Stimulated activated CD4-positive, alpha-beta T cell treated with anti-CD3 and anti-CD28 coated beads, Interleukin-4, amount 100 ng/mL, for 24 hours (primary cell): ENCODE measurements at places on chromosomes 7 and 10.
A peak's percentile ranks its signal among the peaks of the same experiment; 100 is the strongest.

DNA sequence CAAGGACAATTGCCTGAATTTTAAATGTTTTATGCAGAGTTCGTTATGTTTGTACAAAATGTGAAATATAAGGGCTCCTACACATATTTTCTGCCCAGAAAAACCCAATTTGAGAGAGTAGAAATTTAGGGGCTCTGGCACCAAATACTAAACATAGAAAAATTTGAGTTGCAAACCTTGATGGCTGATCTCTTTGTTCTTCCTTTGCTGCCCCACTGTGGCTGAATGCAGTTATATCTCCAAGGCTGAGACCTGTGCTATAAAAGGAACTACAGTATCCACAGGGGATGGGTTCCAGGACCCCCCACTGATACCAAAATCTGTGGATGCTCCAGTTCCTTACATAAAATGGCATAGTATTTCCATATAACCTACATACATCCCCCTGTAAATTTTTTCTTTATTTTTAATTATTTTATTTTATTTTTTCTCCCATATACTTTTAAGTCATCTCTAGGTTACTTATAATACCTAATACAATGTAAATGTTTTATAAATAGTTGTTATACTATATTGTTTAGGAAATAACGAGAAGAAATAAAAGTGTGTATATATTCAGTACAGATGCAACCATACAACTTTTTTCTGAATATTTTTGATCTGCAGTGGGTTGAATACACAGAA, 22.5 kb downstream of the CFAP43 start:
- peak; percentile 48 for DNase-seq

GRCh38 chr7:76259124-76260093, 43.1 kb upstream of the HSPB1 start:
- DNase-seq: no peak

DNA sequence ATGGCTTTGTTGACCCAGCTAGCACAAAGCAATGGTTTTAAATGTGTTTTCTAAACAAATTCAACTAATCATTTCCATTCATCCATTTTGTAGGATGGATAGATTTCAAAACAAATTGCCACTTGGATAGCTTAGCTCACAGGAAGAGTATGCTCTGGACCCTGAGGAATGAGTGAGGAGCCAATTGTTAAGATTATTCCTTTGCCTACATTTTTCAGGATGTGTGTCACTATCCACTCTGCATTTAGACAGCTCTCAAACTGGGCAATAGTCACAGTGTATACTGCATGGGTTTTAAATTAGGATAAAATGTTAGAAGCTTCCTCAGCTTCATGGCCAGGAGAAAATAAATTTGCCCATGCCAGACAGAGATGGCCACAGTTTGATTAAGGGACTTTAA, 605.6 kb upstream of the TEX47 start:
- DNase-seq: no peak

- no peak for DNase-seq
Measured at GRCh38 chr10:102652170-102652916, 8.1 kb downstream of the TRIM8 start.

DNA sequence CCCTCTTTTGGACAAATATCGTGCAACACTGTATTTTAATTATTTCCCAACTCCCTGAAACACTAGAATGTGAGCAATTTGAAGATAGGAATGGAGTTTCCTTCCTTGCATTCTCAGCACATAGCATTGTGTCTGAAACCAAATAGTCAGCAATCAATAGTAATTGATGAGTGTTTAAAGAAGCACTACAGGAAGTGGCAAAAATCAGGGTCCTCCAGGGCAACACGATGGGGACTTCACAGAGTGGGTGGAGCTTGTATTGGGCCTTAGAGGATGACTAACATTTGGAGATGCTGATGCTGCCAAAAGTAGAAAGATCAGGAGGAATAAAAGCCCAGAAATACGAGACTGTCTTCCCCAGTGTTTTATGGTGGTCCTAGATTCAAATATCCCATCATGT, 94.9 kb downstream of the NPSR1 start:
- DNase-seq: no peak

DNA sequence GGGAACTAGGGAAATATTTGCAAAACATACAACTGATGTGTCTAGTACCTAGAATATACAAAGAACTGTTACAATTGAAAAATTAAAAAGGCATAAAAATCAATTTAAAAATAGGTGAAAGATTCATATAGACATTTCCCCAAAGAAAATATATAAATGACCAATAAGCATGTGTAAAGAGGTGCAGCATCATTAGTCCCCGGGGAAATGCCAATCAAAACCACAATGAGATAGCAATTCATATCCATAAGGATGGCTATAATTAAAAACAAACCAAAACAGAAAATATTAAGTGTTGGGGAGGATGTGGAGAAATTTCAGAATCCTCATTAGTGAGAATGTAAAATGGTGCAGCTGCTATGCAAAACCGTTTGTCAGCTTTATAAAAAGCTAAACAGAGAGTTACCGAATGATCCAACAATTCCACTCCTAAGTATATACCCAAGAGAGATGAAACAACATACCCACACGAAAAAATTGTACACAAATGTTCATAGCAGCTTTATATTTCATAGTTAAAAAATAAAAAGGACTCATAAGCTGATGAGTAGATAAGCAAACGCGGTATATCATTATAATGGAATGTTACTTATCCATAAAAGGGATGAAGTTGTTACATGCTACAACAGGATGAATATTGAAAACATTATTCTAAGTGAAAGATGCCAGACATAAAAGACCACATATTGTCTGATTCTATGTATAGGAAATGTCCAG, 210.1 kb upstream of the INHBA start:
- DNase-seq: no peak

DNA sequence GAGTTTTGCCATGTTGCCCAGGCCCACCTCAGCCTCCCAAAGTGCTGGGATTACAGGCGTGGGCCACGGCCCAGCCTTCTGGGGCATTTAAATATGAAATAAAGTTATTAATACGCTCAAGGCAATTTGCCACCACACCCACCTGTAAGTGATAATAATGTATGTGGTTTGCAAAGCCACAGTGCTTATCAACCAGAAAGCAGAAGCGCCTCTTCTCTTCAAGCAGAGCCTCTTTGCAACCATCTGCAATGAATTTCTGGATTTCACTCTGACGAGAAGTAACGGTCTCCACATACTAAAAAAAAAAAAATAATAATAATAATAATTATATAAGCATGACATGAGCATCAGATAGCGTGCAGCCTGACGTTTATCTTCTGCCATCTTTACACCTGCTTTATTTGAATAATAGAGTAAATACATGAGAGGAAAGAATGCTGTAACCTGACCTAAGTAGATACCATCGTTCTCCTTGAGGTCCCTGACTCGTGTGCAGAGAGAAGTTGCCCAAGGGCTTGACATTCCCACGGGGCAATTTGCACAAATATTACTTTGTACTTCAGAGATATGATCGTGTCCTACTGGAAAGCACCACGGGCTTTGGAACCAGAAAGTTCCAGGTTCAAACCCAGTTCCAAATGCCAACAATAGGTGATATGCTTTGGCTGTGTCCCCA, 34.0 kb downstream of the BRI3 start:
- DNase-seq: no peak

DNA sequence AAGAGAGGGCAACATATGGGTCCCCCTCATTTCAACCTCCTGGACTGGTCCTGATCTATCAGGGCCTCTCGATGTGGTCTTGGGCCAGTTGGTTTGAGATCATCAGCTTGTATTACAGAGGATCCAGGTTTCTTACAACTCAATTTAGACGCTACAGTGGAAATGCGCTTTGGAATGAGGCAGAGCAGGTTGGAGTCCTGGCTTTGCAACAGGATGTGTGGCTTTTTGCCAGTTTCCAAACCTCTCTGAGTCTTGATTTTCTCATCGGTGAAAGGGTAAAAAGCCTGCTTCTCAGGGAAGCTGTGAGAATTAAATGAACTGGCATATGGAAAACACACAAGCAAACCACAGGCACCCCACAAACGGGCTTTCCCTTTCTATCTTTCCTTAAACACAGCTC, 37.5 kb upstream of the MKI67 start:
- DNase-seq: no peak

- DNase-seq: no peak
Measured at GRCh38 chr10:95505084-95505610, 56.0 kb downstream of the SORBS1 start.

DNA sequence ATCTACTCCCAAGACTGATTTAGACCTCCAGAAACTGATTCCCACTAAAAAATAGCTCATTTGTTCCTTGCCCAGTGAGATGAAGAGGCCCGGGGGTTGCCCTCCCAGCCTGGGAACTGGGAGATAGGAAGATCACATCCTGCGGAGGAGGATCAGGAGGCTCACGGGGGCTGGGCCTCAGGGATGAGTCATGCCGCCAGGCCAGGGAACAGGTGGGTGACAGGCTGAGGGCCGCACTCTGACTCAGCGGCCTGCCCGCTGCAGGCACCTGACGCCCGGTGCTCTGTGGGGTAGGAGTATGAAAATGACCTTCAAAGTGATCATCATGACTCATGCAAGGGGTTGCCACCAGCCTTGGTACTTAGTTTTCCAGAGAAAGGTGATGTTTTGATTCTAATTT, 104.5 kb upstream of the ZPBP start:
- DNase-seq: peak; percentile 79

GRCh38 chr7:134916171-134916883, 70.0 kb upstream of the AGBL3 start:
- no peak for DNase-seq

- no peak for DNase-seq
Measured at GRCh38 chr7:2605608-2606538, 25.9 kb upstream of the TTYH3 start.

DNA sequence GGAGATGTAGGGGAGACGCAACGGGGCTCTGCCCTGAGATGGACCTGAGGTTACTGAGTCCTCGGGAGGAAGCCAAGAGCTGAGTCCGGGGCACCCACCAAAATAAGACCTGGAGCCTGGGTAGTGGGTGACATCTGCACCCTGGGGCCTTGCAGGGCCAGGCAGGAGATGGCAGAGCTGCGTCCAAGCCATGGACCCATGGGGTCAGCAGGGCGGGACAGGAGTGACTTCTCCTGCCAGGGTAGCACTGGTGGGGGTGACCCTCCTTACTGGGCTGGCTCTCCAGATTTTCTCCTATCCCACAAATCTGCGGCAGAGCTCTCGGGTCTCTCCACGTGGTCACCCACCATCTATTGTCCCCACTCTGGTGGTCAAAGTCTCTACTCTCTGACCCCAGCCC, 2.1 kb downstream of the GHRHR start:
- no peak for DNase-seq

DNA sequence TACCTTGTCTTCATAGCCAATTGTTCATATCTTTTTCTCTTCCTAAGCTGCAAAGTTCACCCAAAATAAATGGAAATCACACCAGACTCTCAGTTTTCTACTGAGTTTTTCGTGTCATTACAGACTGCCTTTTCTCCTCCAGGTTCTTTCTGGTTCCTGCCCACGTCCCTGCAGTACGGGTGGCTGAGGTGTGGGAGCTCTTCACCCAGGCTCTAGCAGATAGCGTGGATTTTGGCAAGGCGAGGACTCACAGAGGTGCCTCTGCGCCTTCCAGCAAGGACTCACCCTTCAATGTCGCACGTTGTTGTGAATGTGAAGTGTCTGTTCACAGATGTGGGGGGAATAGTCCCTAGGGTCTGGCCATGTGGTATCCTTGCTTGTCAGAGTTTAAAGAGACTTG, 71.6 kb downstream of the ABCA13 start:
- no peak for DNase-seq

GRCh38 chr7:41096917-41097316, 606.0 kb downstream of the INHBA start:
- DNase-seq: no peak

DNA sequence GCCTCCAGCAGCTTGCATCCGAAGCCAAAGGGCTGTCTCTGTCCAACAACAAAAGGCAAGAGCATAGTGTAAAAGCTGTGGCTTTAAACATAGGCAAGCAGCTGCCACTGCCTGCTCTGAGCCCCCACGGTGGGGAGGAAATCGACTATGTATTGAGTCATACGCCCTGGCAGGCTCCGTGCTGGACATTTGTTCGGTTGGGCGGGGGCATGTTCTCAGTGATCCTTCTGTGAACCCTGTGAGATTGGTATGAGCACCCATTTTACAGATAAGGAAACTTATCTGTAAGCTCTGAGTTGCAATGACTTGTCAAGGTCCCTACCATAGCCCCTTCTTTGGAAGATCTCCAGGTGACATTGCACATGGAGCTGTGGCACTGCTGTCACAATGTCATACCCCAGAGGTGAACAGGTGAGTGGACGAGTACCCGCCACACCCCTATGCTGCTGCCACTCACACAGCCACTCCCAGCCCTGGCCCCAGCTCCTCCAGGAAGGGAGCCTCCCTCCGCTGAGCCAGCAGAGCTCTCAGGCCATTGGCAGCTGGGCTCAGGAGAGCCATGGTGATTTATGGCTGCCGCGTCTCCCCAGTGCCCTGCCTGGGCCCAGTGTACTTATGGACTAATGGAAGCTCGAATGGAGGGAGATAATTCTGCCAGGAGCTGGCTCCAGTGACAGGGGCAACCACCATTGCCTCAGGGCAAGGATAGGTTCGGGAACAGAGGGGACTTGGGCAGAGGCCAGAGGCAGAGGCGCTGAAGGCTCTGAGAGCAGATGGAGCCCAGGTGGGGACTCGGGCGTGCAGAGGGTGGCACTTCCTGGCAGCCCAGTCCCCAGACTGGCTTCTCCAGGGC, 43.7 kb downstream of the UNC5B start:
- no peak for DNase-seq

DNA sequence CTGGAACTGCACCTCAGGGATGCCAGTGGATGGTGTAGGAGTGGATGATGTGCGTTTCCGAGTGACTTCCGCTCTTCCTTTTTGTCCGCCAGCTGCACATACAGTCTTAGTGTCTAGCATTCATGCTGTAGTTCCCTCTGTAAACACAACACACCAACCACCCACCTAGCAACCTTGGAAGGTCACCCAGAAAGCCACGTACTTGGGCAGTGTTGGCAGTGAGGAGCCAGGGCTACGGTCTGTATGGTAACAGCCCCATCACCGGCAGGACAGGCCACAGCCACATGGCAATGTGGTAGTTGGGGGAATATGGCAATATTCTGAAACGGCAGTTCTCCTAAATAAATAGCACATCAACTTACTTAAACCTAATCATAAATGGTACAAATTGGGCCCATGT, 613.5 kb upstream of the MGMT start:
- DNase-seq: no peak

GRCh38 chr7:36870625-36871354, 146.5 kb upstream of the AOAH start:
- no peak for DNase-seq

DNA sequence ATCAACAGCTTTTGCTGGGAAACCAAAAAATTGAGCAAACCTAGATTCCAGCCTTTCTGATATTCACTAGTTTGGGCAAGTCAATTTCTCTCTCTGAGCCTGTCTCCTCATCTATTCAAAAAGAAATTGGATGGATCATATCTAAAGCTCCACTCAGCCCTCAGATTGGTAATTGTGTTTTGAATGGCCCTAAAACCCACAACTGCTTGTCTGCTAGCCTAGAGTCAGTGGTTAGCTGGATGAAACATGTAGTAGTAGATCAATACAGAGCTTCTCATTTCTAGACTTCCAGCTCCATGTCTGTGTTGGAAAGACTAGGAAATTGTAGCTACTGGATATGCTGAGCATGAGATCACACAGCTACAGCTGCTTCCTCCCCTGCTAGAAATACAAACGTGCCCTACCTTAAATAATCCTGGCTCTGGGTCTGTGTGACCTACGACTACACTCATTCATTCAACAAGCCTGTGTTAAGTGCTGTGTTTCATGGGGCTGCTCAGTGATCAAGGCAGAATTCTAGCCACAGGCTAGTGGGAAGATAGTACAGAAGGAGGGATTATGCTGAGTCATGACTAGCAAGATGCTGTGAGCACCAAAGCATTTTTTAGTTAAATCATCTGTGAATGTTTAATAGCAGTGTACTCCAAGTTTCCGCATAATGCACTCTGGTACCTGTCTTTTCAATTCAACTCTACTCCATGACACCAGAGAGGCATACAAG, 15.7 kb downstream of the DNTT start:
- no peak for DNase-seq

- no peak for DNase-seq
Measured at GRCh38 chr10:58358314-58358933, 23.6 kb downstream of the UBE2D1 start.
